ENCODE measurements at places on chromosomes 1 and 21.

GRCh38 chr1:75725266-75725665 is 757 bp downstream of the ACADM start:
- DNase-seq: no peak

GRCh38 chr1:84985365-84985764 is 11.5 kb downstream of the MCOLN2 start:
- DNase-seq: no peak

GRCh38 chr1:178659789-178660208 is 65.2 kb upstream of the RALGPS2 start:
- no peak for DNase-seq

DNA sequence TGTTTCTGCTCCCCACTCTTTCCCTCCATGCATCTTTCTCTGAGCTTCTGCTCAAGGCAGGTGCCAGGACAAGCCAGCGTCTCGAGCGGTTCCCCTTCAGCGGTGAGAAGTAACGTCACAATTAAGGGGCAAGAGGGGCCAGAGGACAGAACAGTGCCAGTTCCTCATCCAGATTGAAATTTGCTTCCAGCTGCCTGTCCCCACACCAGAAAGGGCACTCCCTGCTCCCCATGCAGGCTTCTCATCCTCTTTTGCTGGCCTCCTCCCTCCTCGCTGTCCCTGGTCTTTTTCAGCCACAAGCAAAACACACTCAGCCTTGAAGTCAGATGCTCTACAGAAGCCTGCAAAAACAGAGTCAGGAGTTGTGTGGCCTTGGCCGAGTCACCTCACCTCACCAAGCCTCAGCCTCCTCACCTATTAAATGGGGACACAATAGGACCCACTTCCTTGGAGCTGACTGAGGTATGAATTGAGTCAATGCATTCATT is 35.0 kb upstream of the ECE1 start:
- DNase-seq: no peak

- DNase-seq: peak; percentile 65
These were observed 46.6 kb downstream of the PLD5 start for GRCh38 chr1:242477944-242478343.

- no peak for DNase-seq
These were observed 5.5 kb downstream of the TADA1 start for GRCh38 chr1:166870584-166870983.

DNA sequence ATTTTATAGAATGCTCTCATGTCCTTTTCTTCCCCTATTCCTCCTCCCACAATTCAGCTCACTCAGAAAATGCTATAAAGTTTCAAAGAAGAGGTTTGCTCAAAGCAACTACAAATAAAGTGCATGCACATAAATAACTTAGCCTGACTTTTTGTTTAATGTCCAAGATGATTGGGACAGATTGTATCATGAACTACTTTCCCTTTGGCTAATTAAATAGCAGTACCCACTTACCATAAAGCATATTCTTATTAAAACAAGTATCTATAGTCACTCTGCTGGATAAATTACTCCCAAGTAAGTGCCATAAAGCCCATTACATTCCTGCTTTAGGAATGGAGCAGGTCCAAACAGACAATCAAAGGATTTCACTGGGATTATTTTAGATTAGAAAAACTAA is 576.0 kb downstream of the LMO4 start:
- no peak for DNase-seq

GRCh38 chr1:30315185-30315960 is 408.0 kb downstream of the MATN1 start:
- DNase-seq: no peak

DNA sequence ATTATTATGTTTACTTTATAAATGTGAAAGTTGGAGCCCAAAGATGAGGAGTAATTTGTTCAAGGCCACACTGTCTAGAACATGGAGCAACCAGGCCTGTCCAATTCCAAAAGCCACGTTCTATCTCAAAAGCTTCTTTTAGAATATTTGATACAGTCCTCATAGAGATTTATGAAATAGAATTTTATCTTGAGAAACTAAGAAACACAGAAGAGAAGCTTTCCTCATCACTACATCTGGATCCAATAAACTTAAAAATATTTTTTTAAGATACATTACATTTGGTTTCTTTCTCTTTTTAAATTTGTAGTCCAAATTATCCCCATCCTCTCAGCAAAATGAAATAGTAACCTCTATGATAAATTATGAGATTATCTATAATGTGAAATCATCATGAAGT is 58.9 kb downstream of the DDAH1 start:
- no peak for DNase-seq

GRCh38 chr21:38631676-38632075 is 133.4 kb upstream of the ERG start:
- no peak for DNase-seq

DNA sequence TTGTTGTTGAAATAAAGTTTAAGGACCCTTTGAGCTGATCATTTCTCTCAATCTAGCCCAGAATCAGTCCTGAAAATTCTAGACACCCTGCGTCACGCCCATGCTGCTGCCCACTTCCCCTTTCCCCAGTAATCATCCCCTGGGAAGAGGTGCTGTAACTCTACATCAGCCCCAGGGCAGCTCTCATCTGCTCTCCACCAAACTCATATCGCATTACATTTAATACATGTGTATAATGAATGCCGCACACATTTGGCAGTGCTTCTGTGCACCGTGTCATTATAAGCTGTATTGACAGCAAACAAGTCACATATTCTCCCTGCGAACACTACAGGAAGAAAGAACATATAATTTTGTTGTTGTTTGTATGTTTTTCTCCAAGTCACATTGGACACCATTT is 539.7 kb upstream of the DAB1 start:
- DNase-seq: peak; percentile 79

GRCh38 chr1:186559601-186560116 is 98.7 kb upstream of the PDC start:
- DNase-seq: no peak

DNA sequence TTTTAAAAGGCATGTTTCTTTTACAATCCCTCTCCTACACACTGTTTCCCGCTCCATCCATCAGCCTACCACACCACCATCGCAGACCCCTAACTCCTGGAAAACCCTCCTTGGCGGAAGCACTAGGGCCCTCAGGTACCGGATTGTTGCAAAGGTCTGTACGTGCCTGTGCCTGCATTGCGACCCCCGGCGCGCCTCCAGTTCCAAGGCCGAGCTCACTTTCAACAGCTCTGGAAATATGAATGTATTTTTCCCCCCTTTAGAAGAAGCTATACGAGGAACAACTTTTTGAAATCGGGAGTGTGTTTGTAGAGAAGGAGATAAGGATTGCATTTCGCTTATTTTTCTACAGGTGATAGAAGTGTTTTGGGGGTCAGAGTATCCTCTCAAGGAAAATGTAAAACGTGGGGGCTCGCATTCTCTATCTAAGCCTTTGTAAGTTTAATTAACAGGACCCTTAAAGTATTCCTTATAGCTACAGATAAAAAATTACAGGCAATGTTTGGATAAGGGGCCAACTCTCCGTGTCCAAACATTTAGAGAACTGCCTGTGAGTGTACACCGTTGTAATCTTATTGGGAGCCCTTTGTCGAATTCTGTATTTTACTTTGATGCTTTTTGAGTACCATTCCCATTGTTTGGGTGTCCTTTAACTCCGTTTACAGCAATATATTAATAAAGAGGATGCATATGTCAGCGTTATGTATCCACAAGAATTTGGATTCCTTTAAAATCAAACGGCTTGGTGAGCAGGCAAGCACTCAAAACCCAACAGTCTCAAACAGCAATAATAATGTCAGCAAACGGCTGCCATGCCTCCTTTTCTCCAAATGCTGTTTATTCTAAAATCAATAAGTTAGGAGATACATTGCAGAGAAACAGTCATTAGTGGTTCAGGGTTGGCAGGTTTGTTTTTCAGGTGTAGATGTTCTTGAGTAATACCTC is 5.9 kb downstream of the PRRX1 start:
- no peak for DNase-seq

- DNase-seq: no peak
These were observed 38.0 kb upstream of the RGS5 start for GRCh38 chr1:163240705-163241104.

DNA sequence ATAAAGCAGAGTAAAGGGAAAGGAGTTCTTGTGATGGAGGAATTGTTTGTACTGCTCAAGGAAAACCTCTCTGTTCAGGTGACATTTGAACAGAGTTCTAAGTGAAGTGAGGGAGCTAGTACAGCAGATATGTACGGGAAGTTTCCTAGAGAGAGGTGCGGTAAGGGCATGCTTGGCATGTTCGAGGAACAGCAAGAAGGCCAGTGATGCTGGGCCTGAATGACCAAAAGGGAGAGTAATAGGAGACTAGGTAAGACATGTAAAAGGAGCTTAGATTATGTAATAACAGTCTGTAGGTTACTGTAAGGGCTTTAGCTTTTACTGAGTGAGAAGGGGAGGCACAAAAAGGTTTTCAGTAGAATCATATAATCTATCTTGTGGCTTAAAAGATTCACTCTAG is 63.9 kb downstream of the PIK3R3 start:
- no peak for DNase-seq

DNA sequence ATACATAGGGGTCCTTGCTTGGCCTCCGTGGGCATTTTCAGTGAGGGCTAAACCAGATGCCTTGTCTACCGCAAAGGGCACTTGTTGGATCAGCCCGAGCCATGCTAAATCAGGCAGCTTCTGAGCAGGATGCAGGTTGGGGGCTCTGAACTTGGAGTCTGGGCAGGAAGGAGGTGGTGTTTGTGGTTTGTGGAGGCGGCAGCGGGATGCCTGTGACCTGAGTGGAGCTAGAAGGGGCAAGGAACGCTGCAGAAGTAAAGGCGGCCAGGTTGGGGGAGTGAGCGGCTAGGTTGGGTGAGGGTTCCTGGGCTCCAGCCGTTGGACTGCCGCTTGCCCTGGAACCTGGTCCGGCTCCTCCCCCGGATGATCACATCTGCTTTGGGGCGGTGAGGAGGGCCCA is 183.9 kb downstream of the CAMTA1 start:
- no peak for DNase-seq
